ENCODE measurements at places on chromosomes 1 and 21. TPM values are rescaled to one million over a fixed set of nuclear protein-coding genes. Genes with fewer than 3 reads are reported as not detected.

GRCh38 chr1:78292361-78292760, 198.4 kb upstream of the PTGFR start:
- no peaks in the 10 kb centered on the region for H3K27me3 ChIP-seq
- H3K27ac ChIP-seq, result no peak overlapping the region
- H3K4me1 ChIP-seq, result no peaks in the 10 kb centered on the region

DNA sequence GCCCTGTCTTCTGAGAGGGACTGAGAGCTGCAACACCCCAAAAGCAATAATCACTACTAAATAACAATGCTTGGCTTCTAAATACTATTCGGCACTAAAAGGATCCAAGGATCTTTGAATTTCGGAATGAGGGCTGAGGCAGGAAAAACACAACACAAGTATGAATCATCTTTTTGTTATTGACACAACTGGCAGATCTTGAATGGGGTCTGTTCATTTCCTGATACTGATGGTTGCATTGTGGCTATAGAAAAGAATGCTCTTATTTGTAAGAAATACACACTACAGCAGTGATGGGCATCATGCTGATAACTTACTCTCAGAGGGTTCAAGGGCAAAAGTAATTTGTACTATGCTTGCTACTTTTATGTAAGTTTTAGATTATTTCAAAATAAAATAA, 149.2 kb upstream of the PLD5 start:
- H3K4me3 ChIP-seq, result no peak overlapping the region
- no peak for DNase-seq
- no peaks in the 10 kb centered on the region for H3K36me3 ChIP-seq
- no peaks in the 10 kb centered on the region for H3K4me1 ChIP-seq

RGS8 gene
- not detected for total RNA-seq

SHISAL2A gene
- total RNA-seq, result 27.9 TPM

HFM1 gene
- total RNA-seq, result not detected

TMEM52 gene
- total RNA-seq, result not detected

All from activated naive CD8-positive, alpha-beta T cell treated with anti-CD3 and anti-CD28 coated beads, Interleukin-2, amount 10 ng/mL, durations not matched to agents 7 days and 5 days (primary cell).